ENCODE measurements at places on chromosomes 2 and 18.

DNA sequence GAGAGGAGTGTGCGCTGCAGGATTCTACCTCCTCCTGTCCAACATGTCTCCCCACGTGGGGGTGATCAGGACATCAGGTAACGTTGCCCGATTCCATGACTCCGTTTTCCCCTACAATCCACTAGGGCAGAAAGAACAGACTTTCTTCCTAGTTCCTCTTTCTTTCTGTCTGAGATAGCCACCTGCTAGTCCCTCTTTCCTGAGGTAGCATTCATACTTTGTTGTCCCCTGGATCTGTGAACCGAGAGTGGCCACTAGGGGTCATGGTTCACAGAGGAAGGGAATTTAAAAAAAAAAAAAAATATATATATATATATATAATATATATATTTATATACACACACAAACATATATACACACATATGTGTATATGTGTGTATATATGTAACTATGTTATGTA is 210.0 kb upstream of the ZNF521 start:
- DNase-seq = peak; percentile 36

DNA sequence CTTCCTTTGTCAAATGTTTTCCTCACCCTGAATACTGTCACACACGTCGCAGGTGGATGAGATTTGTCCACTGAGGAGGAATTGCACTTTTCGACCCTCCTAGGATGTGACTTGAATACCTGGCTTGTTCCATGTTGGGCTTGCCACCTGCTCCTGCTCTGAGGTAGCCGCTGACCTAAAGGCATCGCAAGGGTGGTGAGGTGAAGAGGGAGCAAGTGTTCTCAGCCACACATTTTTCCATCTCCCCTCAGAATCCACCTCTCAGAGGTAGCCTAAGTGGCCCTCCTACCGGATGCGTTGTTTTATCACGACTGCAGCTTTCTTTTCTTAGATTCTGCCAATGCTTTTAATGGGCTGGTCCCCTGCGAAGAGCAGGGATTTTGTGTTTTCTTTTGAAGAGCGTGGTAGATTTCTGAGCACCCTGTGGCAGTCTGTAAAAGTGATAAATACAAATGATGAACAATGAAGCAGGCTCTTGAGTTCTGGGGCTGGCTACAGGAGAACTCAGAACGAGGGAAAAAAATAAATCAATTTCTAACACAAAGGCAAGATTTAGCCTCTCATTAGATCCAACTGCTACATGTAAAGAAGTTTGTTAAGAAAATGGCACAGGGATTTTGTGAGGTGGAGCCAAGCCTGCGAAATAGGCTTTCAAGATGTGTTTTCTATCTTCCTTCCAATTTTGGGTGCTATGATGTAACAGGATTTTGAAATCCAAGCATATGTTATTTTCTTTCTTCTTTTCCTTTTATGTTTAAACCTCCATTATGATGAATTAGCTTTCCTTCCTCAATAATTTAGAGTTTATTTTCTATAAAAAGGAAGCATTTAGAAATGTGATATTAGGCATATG is 386.7 kb downstream of the TGIF1 start:
- no peak for DNase-seq

GRCh38 chr2:84495539-84496146 is 20.7 kb upstream of the DNAH6 start:
- peak; percentile 85 for DNase-seq

DNA sequence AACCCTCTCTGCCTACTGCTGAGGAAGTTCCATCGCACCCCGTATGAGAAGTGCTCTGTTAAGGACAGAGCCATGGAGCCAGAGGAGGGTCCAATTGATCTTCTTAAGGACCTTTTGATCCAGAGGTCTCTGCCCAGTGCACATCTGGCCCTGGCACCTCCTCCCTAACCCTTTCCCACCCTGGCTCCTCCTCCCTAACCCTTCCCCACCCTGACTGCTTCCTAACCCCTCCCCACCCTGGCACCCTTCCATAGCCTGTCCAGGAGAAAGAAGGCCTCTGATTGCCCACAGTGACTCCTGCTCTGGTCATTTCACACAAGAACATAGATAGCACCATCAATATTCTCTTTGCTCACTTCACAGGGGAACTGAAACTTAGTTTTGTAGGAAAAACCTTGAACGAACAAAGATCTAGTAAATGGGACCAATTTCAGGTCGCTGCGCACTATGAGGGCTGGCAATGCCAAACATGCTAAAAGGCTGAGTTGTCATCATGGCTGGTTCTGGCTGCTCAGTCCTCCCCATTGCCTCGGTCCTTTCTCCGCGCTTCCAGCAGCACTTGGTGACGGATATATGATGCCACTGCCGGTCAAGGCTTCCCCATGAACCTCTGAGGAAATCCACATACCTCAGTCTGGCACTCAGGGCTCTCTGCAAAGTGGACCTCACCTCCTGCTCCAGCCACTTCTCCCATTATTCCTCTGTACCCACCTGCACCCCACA is 49.2 kb downstream of the PKDCC start:
- DNase-seq = no peak

DNA sequence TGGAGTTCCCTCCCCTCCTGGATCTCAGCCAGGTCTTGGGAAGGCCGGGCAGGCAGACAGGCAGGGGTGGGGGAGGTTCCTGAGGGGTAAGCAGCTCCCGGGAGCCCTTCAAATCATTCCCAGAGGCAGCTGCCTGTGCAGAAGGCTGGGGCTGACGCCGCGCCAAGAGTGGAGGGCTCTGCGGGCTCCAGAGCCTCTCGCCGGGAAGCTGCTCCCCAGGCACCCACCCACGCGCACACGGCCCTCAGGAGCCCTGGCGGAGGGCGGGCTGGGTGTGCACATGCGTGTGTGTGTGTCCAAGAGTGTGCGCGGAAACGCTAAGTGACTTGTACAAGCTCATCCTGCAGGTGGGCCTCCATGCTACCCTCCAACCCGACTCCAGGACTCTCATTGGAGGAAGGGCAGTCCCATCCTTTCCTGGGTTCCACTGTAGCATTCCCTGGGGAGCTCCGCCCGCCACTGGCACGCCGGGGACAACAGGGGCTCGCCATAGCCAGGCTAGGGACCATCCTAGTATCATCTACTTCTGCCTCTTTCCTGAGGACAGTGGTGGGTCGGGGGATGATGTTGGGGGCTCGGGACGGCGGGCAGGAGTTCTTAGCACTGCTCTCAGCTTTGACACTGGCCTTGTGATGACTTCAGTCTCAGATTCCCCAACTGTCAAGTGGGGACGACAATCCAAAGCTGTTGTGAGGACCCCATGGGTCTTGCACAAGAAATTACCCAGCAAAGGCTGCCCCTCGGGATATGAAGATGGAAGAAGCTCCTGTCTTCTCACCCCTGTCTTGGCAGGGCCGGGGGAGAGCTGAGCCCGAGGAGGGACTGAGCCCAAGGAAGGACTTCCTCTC is 50.3 kb downstream of the INHBB start:
- no peak for DNase-seq

- DNase-seq = no peak
Measured at GRCh38 chr18:56043641-56044061, 455.7 kb upstream of the TCF4 start.

GRCh38 chr2:231605607-231606091 is 13.0 kb downstream of the TEX44 start:
- DNase-seq = no peak

DNA sequence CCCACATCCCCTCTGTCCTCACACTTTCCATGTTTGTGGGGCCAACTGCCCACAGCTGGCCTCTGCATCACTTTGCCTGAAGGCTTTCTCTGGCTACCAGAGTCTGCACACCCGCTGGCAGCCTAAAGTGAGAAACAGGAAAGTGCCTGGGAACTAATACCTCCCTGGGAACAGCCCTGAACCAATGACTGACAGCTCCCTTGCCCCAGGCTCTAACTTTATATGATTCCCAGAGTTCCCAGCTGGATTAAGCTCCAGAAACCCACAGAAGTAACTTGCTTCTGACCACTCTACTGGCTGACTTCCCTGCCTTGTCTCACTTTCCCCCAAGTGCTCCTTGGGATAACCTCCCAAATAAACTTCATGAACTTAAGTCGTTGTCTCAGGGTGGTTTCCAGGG is 159.6 kb upstream of the LMAN1 start:
- no peak for DNase-seq

GRCh38 chr2:162261032-162261945 is 18.0 kb upstream of the FAP start:
- DNase-seq = peak; percentile 79

DNA sequence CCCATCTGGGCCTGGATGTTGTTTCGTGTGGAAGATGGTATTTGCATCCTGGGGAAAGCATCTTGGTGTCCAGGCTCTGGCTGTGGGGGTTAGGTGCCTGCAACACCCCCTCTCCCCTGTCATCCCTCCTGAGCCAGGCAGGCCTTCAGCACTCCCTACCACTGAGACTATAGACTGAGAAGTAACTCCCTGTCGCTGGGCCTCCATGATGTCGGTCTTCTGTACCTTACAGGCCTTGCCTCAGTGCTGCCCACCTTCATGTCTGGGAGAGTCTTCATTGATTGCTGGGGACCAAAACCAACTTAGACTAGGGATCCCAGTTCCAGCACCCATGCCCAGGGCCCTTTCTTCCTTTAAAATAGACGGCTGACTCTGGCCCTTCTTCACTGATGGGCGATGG is 33.1 kb upstream of the DNMT3A start:
- DNase-seq = no peak

- no peak for DNase-seq
Measured at GRCh38 chr2:98895901-98896300, 40.1 kb downstream of the CRACDL start.

DNA sequence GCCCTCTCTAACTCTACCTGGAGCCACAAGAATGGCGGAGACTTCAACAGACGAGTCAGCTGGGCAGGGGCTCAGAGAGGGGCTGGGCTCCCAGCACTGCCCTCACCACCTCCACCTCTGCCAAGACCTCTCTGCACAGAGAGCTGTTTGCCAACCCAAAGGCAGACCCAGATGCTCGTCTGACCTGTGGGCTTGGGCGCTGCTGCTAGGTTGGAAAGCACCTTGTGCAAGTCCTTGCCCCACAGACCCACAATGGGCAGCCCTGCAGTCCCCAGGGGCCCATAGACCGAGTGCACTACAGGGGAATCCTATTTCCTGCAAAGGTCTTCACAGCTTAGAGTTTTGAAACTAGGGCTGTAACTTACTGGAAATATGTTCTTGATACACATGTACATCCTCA is 13.3 kb downstream of the ACKR3 start:
- no peak for DNase-seq

GRCh38 chr2:160402997-160403979 is 90.3 kb downstream of the RBMS1 start:
- no peak for DNase-seq

DNA sequence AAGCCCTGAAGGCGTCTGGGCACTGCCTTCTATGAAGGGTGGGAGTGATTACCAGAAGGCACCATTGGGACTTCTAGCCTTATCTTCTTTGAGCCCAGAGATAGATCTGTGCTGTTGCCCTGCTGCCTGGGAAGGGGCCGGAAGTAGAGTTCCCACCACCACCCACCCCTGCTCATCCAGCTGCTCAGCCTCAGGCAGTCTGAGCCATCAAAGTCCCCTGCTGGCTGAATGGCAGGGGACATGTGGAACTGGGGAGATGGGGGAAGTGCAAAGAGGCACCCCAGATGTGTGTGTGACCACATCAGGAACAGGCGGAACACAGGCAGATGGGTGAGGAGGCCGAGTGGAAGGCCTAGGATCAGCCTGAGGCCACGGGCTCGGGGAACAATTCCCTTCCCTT is 3.3 kb upstream of the WNT10A start:
- DNase-seq = no peak

DNA sequence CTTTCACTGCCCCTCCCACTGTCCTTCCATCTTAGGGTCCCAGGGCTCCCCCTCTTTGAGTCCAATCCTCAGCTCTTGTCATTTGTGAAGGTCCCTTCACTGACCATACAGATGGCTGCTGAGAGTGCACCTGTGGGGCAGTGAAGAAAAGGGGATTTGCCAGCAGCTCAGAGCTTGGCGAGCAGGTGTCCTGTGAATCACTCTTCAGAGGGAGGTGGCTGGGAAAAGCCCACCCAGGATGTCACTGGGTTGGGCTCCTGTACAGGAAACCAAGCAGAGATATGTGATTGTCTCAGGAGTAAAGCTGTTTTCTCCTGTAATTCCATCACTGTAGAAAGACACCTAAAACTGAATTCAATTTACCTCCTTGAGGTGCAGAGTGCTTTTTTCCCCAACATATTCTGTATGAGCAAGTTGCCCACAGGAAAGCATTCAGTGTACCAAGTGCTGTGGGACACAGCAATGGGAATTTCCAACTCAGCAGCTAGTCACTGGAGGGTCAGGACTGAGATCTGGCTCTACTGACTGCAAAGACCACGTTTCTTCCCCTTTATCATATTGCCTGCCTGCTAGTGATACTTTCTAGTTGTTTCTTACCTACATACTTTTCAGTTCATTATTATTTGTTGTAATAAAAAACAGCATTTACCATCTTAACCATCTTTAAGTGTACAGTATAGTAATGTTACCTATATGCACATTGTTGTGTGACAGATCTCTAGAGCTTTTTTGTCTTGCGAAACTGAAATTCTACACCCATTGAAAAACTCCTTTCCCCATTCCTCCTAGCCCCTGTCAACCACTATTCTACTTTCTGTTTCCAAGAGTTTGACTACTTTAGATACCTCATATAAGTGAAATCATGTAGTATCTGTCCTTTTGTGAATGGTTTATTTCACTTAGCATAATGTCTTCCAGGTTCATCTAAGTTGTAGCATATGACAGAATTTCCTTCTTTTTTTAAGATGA is 239.1 kb downstream of the TSN start:
- no peak for DNase-seq

DNA sequence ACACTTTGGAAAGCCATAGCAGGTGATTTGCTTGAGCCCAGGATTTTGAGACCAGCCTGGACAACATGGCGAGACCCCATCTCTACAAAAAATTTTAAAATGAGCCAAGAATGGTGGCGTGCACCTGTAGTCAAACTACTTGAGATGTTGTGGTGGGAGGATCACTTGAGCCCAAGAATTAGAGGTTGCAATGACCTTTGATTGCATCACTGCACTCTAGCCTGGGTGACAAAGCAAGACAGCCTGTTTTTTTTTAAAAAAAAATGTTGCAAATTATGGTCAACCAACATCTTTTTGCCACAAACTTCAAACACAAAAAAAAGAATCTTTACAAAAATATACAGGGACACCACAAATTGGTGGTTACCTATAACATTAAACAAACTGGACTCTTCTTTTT is 40.3 kb downstream of the MEX3C start:
- DNase-seq = no peak

DNA sequence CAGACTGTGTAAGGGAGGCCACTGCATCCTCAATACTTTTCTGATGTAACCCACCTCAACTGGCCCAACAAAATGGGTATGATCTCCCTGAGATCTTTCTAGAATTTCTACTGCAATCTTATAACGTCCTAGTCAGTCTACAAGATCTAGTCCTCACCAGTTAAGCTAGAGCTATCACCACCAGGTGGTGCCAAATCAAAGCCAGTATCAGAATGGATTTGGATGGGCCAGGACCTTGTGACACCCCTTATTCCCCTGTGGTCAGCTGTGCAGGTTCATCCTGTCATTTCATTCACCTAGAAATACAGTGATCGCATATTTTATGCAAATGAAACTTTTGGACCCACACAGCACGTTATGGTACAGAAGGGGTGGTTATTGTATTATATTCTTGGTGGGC is 90.3 kb downstream of the OLA1 start:
- peak; percentile 50 for DNase-seq

Measured in cardiac fibroblast (primary cell).